ENCODE measurements at places on chromosomes 5 and 9. TPM values are rescaled to one million over a fixed set of nuclear protein-coding genes. Genes with fewer than 3 reads are reported as not detected.
A peak's percentile ranks its signal among the peaks of the same experiment; 100 is the strongest.

The CNTNAP3B gene
- total RNA-seq, result 7.2 TPM

The SYK gene
- total RNA-seq, result 86.8 TPM

The CMYA5 gene
- total RNA-seq, result 0.77 TPM

The HAVCR1 gene
- 4.2 TPM for total RNA-seq

The ANXA1 gene
- total RNA-seq, result 275 TPM

The NUTM2G gene
- total RNA-seq, result not detected

The PITX1 gene
- not detected for total RNA-seq

The IFNA21 gene
- not detected for total RNA-seq

The CEL gene
- total RNA-seq, result 9.4 TPM

DNA sequence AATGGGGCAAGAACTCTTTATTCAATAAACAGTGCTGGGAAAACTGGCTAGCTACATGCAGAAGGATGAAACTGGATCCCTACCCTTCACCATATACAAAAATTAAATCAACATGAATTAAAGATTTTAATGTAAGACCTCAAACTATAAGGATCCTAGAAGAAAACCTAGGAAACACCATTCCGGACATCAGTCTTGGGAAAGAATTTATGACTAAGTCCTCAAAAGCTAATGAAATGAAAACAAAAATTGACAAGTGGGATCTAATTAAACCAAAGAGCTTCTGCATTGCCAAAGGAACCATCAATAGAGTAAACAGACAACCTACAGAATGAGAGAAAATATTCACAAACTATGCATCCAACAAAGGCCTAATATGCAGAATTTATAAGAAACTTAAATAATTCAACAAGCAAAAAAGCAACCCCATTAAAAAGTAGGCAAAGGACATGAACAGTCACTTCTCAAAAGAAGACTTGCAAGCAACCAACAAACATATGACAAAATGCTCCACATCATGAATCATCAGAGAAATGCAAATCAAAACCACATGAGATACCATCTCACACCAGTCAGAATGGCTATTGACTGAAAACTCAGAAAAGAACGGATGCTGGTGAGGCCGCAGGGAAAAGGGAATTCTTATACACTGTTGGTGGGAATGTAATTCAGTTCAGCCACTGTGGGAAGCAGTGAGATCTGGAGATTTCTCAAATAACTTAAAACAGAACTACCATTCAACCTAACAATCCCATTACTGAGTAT, 104.3 kb upstream of the MAP3K1 start:
- no peak for DNase-seq

DNA sequence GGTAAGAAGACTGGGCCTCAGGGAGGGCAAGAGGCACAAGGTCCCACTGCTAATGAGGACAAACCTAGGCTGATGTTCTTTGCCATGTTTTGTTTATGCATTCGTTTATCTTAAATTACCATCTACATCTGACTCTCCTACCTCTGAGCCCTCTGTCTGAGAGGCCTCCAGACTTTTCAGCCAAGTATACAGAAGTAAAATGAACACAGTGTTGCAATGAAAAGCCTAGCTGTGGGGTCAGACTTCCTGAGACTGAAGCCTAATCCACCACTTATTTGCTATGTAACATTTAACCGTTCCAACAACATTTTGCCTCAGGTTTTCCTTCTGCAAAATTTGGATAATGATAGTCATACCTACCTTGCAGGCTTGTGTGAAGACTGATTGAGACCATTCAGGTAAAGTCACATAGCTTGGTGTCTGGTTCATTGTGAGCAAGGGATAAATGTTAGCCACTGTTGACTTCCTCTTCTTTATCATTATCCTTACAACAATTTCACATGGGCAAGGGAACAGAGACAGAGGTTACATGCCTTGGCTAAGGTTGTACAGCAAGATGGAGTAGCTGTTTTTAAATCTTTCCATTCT, 374.9 kb upstream of the CLINT1 start:
- no peak for DNase-seq

- no peak for DNase-seq
These were observed 40.1 kb upstream of the GRHPR start for GRCh38 chr9:37382161-37382981.

DNA sequence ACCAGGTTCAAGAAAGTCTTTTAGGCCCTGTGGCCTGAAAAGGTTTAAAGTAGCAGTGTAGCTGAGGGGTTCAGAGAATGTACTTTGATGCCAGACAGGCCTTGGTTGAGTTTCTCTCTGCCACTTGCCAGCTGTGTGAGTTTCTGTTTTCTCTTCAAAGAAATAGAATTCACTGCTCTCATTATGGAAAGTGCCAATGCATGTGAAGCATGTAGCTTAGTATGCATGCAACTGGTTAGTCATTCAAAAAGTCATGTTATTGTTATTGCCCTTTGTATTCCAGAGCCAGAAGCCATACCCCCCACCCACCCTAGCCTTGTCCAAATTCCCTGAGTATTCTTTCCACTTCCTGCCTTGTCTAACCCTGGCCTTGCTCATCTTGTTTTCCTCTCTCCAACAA, 101.7 kb downstream of the ADRB2 start:
- no peak for DNase-seq

DNA sequence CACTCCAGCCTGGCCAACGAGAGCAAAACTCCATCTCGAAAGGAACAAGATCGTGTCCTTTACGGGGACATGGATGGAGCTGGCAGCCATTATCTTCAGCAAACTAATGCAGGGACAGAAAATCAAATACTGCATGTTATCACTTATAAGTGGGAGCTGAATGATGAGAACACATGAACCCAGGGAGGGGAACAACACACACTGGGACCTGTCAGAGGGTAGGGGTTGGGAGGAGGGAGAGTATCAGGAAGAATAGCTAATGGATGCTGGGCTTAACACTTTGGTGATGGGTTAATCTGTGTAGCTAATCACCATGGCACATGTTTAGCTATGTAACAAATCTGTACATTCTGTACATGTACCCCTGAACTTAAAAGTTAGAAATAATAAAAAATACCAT, 40.9 kb downstream of the NMUR2 start:
- no peak for DNase-seq

GRCh38 chr9:426264-426663, 211.6 kb downstream of the DOCK8 start:
- DNase-seq, result no peak

GRCh38 chr9:23464275-23464674, 361.8 kb downstream of the ELAVL2 start:
- DNase-seq, result no peak

- no peak for DNase-seq
These were observed 53.1 kb upstream of the NREP start for GRCh38 chr5:111810112-111810511.

DNA sequence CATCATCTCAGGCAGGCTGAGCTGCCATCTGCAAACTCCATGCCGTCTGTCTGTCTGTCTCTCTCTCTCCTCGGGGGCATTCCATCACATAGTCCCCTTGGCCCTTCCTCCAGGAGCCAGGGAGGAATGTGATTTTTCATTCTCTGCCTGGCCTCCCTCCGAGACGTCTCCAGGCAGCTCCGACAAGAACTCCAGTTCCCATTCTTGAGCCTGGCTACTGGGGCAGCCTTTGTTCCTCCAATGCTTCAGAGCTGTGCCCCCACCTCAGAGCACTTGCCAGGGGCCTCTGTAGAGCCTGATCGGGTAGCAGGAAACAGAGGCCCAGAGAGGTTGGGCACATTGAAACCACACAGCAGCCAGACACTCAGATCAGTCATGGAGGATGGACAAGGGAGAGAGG, 74.0 kb downstream of the COL27A1 start:
- DNase-seq, result no peak

GRCh38 chr9:71741926-71742648, 26.2 kb downstream of the CEMIP2 start:
- no peak for DNase-seq

GRCh38 chr5:135072387-135073281, 38.6 kb upstream of the PITX1 start:
- peak; percentile 17 for DNase-seq

GRCh38 chr5:141319202-141319601, 1.4 kb downstream of the TAF7 start:
- DNase-seq, result no peak

DNA sequence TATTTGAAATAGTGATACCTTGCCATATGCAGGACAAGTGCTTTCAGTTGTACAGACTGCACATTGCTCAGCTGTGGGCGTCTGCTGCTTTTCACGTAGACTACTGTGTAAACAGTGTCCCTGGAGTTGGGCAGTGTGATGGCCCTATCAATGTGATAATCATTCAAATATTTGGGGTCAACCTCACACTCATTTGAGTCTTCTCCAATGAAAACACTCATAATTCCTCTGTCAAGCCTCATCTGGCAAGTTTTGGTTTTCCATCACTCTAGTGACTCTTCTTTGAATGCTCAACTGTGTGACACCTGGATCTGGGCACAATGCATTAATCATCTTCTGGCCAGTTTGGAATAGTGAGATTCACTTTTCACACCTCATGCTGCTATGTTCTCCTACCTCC, 64.4 kb downstream of the UGCG start:
- no peak for DNase-seq

DNA sequence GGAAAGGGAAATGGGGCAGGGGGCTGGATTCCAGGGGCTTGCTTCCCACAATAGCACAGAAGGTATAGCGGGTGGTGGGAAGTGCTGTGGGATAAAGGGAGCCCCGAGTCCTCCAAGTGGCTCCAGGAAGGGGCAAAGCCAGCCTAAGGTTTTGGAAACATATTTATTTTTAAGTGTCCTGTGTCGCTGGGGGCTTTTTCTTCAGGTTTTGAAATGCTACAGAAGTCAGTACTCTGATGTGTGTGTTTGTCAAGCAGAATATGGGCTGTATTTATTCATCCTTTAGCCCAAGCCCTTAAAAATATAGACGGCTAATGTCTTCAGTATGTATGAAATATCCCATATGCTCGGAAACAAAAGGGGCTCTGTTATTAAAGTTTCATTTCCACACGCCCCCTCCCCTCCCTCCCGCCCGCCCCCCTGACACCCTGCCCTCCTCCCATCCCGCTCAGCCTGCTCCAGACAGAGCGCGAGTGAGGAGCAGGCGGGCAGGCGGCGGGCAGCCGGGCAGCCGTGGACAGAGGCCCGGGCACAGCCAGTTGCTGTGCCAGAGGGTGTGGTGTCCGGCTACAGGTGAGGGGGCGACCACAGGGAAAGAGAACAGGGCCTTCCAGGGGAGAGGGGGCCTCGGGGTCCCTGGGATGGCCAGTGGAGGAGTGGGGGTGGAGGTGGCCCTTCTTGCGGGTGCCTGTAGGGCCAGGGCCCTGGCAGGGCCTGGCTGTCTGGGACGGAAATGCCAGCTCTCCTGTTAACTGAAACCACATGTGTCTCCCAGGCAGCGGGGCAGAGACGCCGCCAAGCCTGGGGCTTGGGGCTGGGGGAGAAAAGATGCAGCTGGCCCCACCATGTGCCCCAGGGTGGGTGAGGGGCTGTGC, 39.6 kb upstream of the SYNPO start:
- no peak for DNase-seq

DNA sequence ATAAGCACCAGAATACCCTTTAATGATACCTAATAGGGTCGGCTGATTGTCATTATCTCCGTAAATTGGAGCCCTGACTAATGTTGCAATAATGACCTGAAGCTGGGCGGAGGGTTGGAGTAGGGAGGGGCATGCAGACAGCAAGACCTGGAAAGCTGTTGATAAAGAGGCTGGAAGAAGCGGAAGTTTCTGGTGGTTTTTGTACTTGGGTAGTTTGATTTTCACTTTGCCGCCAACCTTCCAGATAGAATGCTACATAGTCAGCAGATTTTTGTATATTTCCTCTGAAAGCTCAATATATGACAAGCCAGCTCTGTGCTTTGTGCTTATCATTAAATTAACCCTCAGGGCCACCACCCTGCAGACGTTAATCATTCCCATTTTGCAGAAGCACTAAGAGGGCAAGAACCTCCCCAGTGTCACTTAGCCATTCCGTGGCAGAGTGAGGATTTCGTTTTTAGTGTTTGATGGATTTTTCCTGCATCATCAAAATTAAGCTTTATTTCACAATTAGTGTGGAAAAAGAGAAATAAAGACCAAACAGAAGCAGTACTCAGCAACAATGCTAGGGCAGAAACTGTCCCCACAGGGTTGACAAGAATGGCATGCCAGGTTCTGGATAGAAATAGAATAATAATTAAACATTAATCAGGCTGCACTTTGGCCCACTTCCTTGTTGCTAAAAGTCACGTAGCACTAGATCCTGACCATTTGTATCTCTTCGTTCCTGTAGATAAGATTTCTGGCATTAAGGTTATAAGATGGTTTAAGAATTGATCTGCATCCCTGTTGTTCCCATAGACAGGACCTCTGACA, 34.7 kb downstream of the DIRAS2 start:
- DNase-seq, result no peak

DNA sequence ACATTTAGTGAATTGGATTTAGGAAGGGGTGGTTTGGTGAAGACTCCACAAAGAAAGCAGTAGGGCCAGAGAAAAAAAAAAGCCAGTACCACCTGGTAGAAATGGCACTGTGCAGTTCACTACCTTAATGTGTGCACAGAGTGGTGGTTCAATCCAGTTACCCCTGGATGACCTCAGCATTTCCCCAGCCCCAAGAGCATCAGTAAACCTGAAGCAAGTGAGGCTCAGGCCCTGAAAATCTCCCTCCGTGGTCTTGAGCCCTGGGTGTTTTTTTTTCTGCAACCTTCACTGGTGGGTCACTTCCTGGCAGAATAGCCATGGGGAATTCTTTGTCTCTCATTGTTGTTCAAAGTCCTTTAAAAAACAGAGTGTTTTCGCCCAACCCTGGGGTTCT, 202.9 kb downstream of the GADD45G start:
- no peak for DNase-seq
